ENCODE measurements at places on chromosomes 7 and 10.

DNA sequence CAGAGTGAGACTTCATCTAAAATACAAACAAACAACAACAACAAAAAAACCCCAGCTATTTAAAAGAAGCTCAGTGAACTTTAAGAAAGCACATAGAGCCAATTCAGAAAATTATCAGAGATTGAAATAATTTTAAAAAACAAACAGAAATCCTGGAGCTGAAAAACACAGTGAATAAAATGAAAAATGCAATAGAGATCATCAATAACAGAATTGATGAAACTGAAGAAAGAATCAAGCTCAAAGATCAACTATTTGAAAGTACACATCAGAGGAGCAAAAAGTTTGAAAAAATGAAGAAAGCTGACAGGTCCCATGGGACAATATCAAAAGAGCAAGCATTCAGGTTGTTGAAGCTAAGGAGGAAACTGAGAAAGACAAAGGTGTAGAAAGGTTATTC is 12.2 kb upstream of the ZNF746 start:
- no peak for DNase-seq

GRCh38 chr10:55212051-55212450 is 411.0 kb upstream of the PCDH15 start:
- DNase-seq = no peak

- no peak for DNase-seq
These were observed 235.2 kb downstream of the TCERG1L start for GRCh38 chr10:131076356-131076755.

- no peak for DNase-seq
These were observed 18.0 kb upstream of the DLG5 start for GRCh38 chr10:77944519-77944918.

DNA sequence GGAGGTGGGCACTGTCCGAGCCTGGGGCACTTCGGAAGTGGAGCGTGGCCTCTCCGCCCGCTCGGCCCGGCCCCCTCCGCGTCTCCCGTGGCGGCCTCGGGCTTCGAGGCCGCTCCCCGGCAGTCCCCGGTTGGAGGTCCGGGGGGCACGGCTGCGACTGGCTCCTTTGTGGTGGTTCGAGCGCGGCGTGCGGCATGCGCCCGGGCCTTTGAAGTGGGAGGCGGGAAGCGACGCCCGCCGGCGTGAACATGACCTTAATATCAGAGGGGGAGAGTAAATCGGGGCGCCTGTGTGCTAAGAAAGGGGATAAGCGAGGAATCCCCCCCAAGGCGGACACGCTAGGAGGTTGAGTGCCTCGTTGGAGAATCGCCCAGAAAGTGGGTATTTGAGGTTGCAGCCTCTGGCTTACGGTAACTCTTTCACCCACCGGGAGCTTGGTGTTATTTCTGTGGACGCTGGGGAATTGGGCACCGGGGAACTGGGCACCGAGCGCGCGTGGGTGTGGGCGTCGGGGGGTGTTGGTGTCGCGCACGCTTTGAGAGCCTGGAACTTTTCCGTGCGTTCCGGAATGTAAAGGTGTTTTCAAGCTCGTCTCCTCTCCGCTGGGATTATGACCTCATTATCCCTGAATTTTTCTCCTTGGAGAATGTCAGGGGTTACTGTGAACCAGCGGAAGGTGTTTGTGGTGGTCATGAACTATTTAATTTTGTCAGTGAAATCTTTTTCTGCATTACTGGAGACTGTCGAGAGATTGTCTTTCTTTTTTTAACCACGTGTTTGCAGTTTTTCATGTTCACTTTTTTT is 660 bp downstream of the SUV39H2 start:
- peak; percentile 12 for DNase-seq

GRCh38 chr10:102702742-102703141 is 11.5 kb downstream of the ARL3 start:
- no peak for DNase-seq

DNA sequence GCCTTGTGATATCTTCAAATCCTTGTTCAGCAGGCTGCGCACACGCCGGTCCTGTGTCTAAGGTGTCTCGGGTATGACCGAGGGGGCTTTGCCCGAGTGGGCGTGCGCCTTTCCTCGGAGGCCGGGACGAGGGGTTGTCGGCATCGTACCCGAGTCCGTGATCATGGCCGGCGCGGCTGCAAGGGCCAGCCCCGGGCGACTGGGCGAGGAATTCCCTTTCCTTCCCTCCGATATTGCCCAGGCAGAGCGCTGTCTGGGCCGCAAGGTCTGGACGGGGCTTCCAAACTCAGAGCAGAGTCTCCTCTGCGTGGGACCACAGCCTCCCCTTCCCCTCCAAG is 59.7 kb downstream of the ZNF467 start:
- DNase-seq = no peak

GRCh38 chr7:6402041-6402440 is 45.7 kb downstream of the DAGLB start:
- no peak for DNase-seq

GRCh38 chr10:29734962-29735627 is 100.3 kb upstream of the SVIL start:
- DNase-seq = peak; percentile 25

GRCh38 chr10:89692416-89692815 is 9.0 kb upstream of the KIF20B start:
- DNase-seq = no peak

- DNase-seq = no peak
These were observed 692.1 kb downstream of the DNAJB9 start for GRCh38 chr7:109261781-109262180.

DNA sequence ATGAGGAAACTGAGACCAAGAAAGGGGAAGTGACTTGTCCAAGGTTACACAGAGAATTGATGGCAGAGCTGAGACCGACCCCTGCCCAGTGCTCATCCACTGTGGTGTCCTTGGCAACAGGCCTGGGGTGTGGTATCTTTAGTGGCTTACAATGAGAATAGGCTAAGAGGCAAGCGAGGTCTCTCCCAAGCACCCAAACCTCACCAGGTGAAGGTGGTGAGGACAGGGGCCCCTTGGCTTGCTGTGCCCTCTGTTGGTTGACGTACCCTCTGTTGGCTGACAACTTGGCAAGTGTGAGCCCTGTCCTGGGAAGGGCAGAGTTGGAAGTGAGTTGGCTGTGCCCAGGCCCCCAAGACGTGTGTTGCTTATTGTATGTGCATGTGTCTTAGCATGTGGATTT is 166.9 kb downstream of the GRK5 start:
- no peak for DNase-seq

Data from stimulated activated CD4-positive, alpha-beta T cell treated with anti-CD3 and anti-CD28 coated beads, Interleukin-15, amount 100 ng/mL, for 1 hour (primary cell).